Activated CD4-positive, alpha-beta T cell treated with anti-CD3 and anti-CD28 coated beads, Interleukin-2, amount 50 U/mL, for 16 hours (primary cell): ENCODE measurements at places on chromosomes 12 and 14.

- DNase-seq, result no peak
Observed at GRCh38 chr12:50072198-50072907, 12.8 kb upstream of the SMARCD1 start.

DNA sequence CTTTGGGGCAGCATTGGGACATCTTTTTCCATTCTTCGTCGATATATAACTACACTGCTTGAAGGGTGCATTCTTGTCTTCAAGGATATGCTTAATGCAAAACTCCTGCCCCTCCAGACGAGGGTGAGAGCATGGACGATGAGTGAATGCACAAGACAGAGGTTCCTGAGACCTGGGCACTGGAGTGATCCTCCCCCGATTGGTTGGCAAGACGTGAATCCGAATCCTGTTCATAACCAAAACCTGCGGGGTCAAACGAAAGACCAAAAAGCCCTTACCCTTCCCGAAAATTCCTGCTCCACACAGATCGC, 684 bp downstream of the KANSL2 start:
- peak; percentile 41 for DNase-seq

GRCh38 chr14:44151130-44151820, 355.8 kb downstream of the FSCB start:
- no peak for DNase-seq

DNA sequence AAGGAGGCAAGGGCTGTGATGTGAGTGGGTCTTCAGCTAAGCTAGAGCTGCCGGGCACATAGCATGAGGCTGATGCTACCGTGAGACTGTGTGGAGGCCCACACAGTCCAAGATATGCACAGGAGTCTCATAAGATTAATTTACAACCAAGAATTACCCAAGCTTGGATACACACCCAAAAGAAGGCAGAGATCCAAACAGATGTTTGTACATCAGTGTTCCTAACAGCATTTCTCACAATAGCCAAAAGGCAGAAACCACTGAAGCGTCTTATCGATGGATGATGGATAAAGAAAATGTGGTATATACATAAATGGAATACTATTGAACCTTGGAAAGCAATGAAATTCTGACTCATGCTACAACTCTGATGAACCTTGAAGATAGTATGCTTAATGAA, 40.8 kb upstream of the RIC8B start:
- DNase-seq, result no peak

- peak; percentile 18 for DNase-seq
Observed at GRCh38 chr14:73058922-73059673, 764 bp downstream of the RBM25 start.

GRCh38 chr12:9122091-9122609, 6.4 kb upstream of the A2M start:
- no peak for DNase-seq

- DNase-seq, result no peak
Observed at GRCh38 chr12:109563291-109564284, 9.7 kb downstream of the MMAB start.

- no peak for DNase-seq
Observed at GRCh38 chr12:107775093-107775721, 703 bp downstream of the ASCL4 start.

GRCh38 chr14:61653507-61653906, 41.8 kb upstream of the HIF1A start:
- no peak for DNase-seq

GRCh38 chr14:92880851-92881250, 42.1 kb upstream of the CHGA start:
- no peak for DNase-seq

- no peak for DNase-seq
Observed at GRCh38 chr14:65433646-65434045, 21.1 kb downstream of the FUT8 start.

DNA sequence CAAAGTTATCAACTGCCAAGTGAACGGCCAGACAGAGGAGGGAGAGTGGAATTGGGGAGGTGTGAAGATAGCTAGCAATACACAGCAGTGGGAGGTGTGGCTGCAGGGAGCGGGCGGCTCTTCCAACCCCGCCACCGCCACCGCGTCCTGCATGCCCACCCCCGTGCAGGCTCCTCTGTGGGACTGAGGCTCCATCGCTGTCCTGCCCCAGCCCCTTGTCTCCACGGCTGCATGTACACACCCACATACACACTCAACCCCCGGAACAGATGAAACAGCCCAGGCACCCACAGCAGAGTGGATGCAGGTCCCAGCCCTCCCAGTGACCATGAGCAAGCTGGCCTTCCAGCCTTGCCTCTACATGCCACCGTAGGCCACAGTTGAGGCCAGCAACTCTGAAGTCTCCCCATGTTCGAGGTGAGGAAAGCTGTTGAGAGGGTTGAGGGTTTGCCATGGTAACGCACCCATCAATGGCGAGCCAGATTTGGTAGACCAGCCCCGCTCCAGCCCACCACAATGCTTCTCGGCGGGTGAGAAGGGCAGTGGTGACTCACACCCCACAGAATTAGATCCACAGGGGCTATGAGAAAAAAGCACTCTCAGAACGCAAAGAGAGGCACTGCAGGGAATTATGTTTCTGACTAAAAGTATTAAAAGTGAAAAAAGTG, 39.3 kb downstream of the PITPNM2 start:
- DNase-seq, result no peak

- peak; percentile 91 for DNase-seq
Observed at GRCh38 chr12:52327052-52327829, 6.0 kb upstream of the KRT83 start.

DNA sequence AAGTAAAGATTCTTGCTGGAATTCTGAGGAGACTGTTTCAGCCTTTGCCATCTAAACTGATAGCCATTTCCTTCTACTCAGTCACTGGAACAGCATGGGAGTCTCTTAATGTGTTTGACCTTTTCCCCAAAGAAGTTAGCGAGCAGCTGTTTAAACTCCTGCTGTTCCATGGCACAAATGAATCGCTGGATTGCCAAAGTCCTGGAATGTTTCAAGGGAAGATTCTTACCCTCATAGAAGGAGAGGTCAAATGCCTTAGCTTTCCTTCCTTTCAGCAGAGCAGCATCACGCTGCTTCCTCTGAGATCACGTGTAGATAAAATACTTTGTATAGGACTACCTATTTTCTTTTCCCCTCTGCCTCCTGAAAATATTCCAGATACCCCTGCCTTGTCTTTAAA, 10.5 kb upstream of the NR2C1 start:
- no peak for DNase-seq

- DNase-seq, result no peak
Observed at GRCh38 chr12:16034136-16034817, 123.1 kb downstream of the DERA start.

GRCh38 chr12:57735198-57735855, 3.2 kb downstream of the AGAP2 start:
- no peak for DNase-seq

- no peak for DNase-seq
Observed at GRCh38 chr12:51777457-51777856, 71.1 kb downstream of the FIGNL2 start.

GRCh38 chr12:9707864-9708808, 24.8 kb downstream of the CLECL1 start:
- peak; percentile 70 for DNase-seq

GRCh38 chr14:105047283-105048016, 17.8 kb downstream of the GPR132 start:
- no peak for DNase-seq

DNA sequence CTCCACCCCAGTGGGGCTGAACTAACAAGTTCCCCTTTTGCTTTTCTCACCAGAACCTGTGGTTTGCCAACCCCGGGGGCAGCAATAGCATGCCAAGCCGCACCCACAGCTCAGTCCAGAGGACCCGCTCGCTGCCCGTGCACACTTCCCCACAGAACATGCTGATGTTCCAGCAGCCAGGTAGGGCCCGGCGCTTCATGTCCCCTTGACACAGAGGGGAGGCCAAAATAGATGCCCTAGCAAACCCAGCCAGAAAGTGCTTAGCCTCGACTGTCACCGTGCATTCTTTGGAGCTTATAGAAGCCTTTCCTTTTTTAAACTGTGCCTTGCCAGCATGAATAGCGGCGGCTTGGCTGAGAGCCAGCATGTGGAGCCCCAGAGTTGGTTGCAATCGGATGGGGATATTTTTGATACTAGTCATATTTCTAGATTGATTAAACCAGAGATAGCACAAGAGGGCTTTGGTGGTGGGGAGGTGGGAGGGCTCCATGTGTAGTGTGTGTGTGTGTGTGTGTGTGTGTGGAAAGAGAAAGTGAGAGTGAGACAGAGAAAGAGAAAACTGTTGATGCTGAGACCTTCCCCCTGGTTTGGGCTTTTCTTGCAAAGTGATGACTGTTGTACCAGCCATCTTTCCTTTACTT, 126.1 kb downstream of the GCH1 start:
- peak; percentile 74 for DNase-seq

DNA sequence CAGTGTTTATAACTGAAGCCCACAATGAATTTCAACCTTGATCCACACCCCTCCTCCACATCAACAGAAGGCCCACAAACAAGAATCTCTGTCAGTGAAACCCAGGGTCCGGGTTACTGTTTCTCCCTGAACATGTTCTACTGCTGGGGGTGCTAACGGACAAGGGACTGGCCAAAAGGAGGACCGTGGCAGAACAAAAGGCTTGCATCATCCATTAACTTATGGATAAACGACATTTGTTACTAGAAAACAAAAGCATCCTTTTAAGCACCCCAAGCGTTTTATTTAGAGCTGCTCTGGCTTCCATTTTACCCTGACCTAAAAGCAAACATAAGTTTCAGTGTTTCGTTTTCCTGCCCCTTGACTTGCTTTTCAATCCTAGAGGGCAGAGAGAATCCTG, 32.2 kb downstream of the BRAP start:
- no peak for DNase-seq

DNA sequence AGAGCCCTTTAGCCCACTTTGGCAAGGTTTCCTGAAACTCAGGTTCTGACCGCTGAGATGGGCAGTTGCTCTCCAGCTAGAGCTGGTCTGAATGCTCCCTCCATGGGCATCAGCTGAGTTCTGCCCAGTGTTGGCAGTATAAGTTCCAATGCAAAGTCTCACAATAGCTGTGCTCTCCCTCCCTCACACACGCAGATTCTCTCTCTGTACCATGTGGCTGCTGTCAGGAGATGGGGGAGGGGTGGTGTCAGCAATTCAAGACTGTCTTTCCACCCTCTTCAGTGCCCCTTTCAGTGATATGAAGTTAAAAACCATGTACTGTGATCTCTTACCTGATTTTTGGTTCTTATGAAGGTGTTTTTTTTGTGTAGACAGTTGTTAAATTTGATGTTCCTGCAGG, 164.3 kb upstream of the PLEKHA5 start:
- DNase-seq, result no peak

DNA sequence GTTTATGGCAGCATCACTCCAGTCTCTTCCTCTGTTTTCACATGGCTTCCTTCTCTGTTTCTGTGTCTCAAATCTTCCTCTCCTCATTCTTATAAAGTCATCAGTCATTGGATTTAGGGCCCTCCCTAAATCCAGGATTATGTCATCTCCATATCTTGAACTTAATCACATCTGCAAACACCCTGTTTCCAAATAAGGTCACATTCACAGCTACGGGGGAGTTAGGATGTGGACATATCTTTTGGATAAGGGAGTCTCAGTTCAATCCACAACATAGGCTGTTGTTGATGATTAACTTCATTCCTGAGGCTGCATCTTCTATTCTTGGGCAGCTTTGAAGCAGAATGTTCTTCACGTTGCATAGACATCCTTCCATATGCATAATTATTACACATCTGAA, 40.3 kb upstream of the NTF3 start:
- DNase-seq, result no peak

GRCh38 chr12:3631759-3632158, 121.2 kb downstream of the CRACR2A start:
- no peak for DNase-seq

DNA sequence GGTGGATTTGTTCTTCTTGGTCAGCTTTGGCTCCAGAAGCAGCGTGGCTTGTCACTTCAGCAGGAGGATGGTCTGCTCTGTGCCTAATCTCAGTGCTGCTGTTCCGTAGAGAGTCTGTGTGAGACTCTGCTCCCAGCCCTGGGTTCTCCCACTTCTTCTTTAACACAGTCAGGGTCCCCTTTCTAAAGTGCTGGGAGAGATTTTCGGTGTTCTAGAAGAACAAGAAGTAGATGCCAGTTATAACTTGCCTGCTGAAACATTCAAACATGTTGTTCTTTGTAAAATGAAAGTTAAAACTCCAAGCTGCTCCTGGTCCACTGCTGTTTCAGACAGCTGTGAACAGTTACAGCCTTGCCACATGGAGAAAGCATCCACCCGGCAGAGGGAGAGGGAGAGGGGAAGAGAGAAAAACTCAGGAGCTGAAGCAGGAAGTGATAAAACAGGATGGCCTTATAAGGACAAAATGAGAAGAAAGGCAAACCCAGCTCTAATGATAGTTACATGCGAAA, 55.2 kb upstream of the CERS5 start:
- DNase-seq, result peak; percentile 60

GRCh38 chr14:32939254-32940065, 781 bp downstream of the NPAS3 start:
- peak; percentile 6 for DNase-seq

GRCh38 chr12:63362791-63363190, 211.8 kb upstream of the AVPR1A start:
- DNase-seq, result no peak

DNA sequence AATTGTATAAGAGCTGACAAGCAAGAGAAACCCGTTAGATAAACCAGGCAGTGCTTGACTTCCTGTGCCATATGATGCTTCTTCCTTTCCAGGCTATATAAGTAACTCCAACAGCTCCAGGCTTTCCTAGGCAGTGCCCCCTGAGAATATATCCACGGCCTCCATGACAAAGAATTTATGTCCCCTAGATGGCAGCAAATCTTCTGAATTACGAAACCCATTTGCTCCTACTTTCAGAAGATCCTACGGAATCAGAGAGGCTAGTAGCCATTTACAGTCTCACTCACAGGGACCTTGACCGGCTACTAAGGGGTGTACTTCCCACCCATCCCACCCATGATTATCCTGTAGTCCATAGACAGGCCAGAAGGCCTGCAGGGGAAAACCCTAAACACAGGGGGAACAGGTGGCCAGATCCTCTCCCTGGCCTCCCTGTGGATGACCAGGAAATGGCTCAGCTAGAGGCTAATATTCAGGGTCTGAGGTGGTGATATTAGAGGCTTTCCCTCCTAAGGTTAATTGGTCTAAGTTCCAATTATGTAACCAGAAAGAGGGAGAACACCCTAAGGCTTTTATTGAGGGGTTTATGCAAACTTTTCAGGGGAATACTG, 77.2 kb upstream of the DCD start:
- no peak for DNase-seq

DNA sequence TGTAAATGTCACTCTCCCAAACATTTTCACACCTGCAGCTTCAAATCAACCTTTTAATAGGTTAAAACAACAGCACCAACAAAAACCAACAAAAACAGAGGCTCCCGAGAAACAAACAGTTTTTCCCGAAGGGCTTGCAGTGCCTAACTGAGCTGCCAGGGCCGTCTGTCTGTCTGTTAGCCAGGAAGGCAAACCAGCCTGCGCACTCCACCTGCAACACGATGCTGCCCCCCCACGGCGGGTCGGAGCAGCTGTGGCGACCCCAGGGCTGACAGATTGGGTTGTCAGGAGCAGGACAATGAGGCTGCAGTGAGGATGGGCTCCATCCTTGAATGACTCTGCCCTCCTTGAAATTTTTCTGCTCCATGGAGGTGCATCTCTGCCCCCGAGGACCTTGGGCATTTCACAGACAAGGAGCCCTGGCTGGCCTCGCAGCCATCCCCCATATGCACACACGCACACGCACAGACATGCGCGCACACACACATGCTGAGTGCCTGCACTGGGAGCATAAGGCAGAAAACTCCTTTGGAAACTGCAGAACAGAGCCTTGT, 2.6 kb downstream of the RTL1 start:
- DNase-seq, result peak; percentile 36
